Tibial nerve (tissue), 4 donors: ENCODE measurements at places on chromosomes 6 and 20. TPM values are rescaled to one million over a fixed set of nuclear protein-coding genes. Genes with fewer than 3 reads are reported as not detected.

- no peak for DNase-seq
Measured at GRCh38 chr20:14956538-14956937, 619.1 kb upstream of the FLRT3 start.

The RGL2 gene
- total RNA-seq = 33.1 TPM

The TPBG gene
- 15.9 TPM for total RNA-seq

GRCh38 chr6:113881478-113881980 lies 24.4 kb downstream of the MARCKS start:
- no peak for DNase-seq

- DNase-seq = no peak
Measured at GRCh38 chr6:149354009-149354408, 36.5 kb downstream of the TAB2 start.

The LRP11 gene
- 14.1 TPM for total RNA-seq

GRCh38 chr20:34997131-34997561 lies 41.5 kb downstream of the MYH7B start:
- no peak for DNase-seq

The DUSP15 gene
- 39.8 TPM for total RNA-seq

- DNase-seq = no peak
Measured at GRCh38 chr6:76592566-76592965, 520.1 kb upstream of the IMPG1 start.

- no peak for DNase-seq
Measured at GRCh38 chr6:169371344-169372127, 117.9 kb upstream of the THBS2 start.

The STK38 gene
- total RNA-seq = 38.1 TPM

- no peak for DNase-seq
Measured at GRCh38 chr6:151160929-151161757, 78.6 kb upstream of the AKAP12 start.

The CRISP2 gene
- total RNA-seq = not detected

The IRF4 gene
- total RNA-seq = 0.22 TPM

DNA sequence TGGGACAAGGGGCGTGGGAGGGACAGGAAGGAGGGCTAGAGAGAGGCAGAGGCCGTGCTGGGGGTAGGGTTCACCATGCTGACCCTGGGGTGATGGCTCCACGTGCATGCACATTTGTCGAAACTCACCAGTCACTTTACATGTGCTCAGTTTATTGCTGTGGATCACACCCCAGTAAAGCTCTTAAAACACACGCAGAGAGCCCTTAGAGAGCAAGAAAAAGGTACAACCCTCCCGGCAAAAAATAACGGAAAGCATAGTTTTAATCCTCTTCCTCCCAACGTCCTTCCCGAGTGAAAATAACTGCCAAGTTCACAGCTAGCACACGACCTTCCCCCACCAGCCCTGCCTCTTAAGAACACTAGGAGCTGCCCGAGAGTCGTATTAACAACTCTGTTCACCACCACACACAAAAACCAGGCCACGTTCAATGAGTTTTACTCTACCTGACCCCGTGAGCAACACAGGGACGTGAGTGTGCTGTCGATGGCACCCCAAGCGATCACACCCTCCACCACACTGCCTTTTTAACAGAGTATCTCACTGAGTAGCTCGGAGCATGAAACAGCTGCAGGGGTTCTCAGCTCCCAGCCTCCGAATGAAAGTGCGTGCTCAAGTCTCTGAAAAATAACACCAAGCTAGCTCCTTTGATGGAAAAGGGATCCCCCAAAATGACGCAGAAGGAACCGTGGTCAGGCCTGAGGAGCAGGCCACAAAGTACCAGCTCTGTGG lies 39.7 kb downstream of the TAF4 start:
- DNase-seq = no peak

The ARMH2 gene
- total RNA-seq = not detected

DNA sequence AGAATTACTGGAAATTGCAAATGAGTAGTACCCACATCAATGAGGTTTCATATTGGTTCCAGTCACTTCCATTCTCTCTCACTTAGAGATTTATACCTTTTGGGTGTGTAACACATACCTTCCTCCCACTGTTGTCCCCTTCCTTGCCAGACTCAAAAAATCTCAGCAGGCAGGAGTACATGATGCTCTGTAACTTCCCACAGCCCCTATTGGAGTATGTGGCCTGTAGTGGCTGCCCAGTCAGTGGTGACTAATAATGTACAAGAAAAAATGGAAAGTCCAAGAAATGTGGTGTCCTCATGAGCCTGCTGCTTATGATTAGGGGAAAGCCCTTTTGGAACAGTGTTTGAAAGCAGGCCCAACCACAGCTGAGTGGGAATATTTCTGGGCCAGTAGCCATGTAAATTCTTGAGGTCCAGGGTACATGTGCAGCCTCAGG lies 312.0 kb downstream of the ZFAND3 start:
- DNase-seq = peak; percentile 16

The KCNB1 gene
- 3.9 TPM for total RNA-seq

- DNase-seq = no peak
Measured at GRCh38 chr6:157049133-157049532, 272.0 kb downstream of the ARID1B start.

- no peak for DNase-seq
Measured at GRCh38 chr20:51800060-51800871, 2.1 kb downstream of the SALL4 start.
